ENCODE measurements at places on chromosomes 4 and X.

DNA sequence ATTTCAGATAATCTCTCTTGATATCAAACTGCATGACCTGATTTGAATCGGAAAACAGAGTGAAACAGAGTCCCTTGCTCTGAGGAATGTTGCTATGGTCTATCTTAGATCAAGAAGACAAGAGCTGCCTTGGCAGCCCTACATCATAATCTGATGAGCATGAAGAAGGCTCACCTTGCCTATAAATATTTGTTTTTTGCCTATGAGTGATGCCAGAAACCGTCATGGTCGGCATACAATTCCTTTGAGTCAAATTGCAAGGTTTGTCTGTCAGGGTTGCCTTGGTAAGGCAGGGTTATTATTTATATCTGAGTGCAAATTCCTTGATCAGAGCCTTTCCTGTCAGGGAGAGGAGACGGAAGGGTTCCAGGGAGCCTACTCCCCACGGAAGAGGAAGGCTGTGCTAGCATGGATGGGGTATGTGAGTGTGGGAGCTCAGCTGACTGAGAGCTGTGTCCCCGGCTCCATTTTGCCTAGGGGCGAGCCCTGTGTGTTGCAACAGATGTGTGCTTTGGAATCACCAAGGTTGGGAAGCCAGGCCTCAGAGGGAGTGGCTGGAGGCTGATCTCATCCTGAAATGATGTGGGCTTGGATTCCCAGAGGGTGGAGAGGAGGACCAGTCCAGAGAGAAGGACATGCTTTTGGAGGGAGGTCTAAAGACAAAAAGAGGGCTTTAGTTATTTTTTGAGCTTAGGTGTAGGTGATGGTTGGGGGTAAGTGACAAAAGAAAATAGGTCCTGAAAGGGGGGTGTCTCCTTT lies 43.6 kb downstream of the RTL9 start:
- no peak for DNase-seq

- no peak for DNase-seq
Observed at GRCh38 chr4:150896497-150896896, 118.6 kb downstream of the LRBA start.

DNA sequence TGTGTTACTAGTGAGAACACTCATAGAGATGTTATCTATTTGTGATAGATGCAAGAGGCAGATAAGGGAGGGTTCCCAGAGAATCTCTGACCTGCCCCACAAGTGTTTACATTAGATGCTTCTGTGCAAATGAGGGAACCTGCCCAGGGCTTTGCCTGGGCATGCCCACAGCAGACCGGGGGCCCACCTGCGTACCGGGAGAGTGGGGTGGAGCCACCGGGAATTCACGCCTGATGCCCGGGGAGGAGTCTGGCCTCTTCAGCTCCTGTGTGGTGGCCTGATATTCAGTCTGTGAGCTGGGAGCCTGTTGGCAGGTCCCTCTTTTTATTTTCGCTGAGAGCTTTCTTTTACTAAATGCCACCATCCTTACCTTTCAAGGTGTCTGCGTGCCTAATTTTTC lies 155.7 kb downstream of the SNCA start:
- no peak for DNase-seq

- peak; percentile 62 for DNase-seq
Observed at GRCh38 chrX:39613997-39614679, 483.6 kb downstream of the BCOR start.

DNA sequence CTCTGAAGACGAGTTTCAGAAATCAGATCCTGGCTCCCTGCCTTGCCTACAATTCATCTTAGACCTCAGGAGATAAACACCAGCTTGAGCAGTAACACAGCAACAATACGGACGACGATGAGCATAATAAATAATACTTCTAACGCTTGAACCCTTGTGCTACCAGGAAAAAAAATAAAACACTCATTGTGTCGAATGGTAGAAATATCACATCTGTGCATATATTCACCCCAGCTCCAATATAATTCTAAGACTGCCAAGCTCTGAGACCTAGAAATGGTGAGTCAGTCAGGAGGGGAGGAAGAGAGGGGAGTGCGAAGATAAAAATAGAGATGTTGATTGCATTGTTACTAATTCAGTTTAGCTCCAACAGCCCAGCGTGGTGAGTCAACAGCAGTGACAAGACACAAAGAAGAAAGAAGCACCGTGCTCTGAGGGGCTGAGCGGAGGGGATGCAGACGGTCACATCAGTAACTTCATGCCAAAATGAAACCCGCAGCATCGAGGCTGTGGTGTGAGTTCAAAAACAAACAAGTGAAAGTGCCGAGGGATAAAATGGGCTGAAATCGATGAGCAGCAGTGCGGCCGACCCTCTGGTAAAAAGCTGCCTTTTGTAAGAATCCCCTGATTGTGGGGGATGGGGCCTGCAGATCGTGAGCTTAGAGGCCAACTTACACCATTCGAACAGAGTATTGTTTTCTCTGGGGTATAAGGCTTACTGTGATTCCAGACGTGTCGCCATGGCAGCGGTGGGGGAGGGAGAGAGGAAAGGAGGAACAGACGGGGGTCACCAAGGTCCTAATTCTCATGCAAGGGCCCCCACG lies 150.4 kb downstream of the MGST2 start:
- no peak for DNase-seq

GRCh38 chr4:142581881-142582280 lies 264.2 kb downstream of the INPP4B start:
- no peak for DNase-seq

GRCh38 chr4:148056879-148057278 lies 325.0 kb downstream of the ARHGAP10 start:
- DNase-seq, result no peak

GRCh38 chr4:157977086-157977485 lies 195.7 kb downstream of the GASK1B start:
- DNase-seq, result no peak

DNA sequence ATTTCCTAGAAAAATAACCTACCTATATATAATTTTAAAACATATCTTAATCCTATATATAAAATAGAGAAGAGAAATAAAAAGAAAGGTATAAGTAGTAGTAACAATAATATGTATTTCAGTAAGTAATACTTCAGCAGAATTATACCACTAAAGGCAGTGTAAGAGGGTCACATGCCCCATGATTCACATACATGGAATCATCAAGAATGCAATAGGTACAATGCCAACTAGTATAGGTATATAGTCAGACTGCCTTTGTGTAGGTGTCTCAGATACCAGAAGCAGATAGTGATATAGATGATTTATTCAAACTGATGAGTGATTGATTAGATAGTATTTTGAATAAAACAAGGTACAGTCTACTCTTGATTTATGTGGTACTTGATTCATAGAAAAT lies 9.4 kb downstream of the AIMP1 start:
- DNase-seq, result no peak

- peak; percentile 63 for DNase-seq
Observed at GRCh38 chrX:14963447-14964236, 90.4 kb downstream of the MOSPD2 start.

- DNase-seq, result no peak
Observed at GRCh38 chrX:5775846-5776430, 452.7 kb downstream of the NLGN4X start.

GRCh38 chr4:40247350-40247749 lies 50.5 kb downstream of the RHOH start:
- no peak for DNase-seq

DNA sequence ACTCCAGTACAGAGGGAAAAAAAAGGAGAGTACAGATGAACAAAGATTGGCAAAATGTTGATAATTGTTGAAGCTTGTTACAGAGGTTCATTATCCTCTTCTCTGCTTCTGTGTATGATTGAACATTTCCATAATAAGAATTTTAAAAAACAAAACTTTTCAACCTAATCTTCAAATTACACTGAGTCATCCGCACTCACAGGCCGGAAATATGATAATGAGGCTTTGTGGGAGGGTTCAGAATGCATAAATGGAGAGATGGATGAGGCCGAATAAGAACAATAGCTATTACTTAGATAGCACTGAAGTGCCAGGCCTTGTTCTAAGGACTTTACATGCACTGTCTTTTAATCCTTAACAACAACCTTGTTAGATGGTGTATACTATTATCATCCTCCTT lies 4.6 kb upstream of the ERCC6L start:
- no peak for DNase-seq

DNA sequence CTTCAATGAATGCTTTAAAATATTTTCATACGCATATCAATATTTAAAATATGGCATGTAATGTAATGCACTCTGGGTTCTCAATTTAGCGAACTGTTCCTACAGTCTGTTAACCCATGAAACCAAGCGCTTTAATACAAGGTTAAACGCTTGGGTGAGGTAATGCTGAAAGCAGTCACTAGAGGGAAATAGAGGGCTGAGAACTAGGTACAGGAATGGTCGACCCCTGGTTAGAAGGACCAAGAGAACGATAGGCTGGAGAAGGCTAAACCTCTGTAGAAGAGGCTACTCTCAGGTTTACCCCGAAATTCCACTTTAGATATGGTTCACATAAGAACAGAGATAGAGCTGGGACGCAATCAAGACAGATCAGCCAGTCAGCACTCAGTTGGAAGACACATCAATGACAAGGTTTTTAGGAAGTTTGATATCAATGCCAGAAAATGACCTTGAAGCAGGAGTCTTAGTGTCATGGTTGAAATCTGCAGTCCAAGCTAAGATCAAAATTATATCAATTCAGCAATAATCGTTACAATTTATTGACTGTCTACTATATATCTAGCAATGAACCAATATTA lies 26.9 kb downstream of the ARSJ start:
- DNase-seq, result no peak

- DNase-seq, result no peak
Observed at GRCh38 chr4:147233-147632, 22.9 kb downstream of the ZNF718 start.

- DNase-seq, result no peak
Observed at GRCh38 chr4:53960843-53961242, 103.6 kb downstream of the CHIC2 start.

DNA sequence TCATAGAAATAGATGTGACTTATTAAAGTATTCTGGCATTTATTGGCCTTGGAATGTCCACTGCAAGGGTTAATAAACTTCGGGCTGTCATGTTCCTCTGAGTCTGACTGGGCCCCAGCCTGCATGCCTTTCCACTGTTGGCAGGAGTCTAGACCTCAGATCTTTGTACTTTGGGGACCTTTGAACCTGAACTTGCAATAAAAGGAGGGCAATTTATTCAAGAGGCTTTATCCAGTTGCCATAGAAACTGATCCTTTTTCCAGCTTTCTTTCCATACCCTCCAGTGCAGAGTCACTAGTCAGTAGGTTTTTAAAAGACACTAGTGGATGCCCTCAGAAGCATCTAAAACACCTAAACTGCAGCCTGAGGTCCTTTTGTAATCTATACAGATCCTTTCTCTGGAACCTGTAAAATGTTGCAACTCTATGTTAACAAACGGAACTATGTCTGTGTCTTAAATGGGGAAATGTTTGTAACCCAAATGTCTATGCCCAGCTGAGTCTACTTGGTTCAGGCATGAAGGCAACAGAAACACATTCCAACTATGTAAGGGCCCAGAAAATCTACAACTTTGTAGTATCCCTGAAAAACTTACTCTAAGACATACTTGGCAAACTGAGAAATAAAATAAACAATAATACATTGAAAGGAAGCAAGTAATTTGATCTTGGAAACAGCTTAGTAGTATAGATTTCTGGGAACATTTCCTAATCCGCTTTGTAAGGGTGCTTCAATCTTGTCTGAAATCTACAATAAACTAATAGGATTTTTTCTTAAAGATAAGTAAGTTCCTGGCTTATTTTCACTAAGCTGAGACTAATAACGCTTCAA lies 41.5 kb downstream of the SOWAHB start:
- no peak for DNase-seq

GRCh38 chrX:39629001-39629400 lies 468.8 kb downstream of the BCOR start:
- DNase-seq, result no peak

DNA sequence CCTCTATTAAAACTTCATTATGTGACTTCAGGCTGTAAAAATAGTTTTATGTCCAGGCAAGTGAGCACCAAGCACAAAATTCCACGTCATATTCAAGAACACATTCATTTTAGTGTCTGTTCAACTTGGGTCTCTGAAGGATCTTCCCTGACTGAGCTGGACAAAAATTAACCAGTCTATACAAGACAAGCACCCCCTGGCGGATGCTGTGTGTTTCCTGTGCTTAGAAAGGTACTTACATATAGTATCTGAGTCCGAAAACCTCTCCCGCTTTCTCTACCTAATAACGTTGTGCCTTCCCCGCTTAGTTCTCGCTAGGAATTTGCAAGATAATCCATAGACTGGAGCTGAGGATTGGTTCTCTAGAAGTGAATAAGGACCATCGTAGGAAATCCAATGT lies 2214.5 kb upstream of the TENM3 start:
- no peak for DNase-seq

GRCh38 chr4:77268108-77268507 lies 111.1 kb downstream of the CCNG2 start:
- no peak for DNase-seq

DNA sequence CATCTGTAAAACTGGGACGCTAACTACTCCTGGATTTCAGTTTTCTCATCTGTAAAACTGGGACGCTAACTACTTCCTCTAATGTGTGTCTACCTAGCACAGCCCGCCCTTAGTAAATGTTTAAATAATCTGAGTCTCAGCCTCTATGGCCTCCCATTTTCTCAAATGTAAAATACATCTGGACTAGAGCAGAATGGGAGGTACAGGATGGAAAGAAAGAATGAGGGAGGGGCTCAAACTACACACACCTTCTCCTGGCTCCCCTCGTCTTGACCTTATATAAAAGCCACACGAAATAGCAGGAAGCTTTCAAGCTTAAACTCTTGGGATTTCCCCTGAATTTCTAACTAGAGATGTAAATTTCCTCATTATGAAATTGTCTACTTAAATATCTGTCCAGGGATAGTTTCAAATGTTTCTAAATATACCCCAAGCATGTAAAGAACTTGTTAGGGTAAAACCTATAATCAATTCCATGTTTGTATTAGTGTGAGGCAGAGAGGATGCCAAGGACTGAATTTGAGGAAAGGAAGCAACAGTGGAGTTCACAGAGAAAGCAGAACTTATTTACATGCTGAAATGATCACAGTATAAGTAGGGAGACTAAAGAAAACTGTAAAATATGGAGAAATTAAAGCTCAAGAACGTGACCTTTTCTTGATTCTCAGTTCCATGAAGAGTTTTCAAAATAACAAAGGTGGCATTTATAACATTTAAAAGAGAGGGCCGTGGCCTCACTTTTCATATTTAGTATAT lies 220.0 kb downstream of the NWD2 start:
- DNase-seq, result no peak

- no peak for DNase-seq
Observed at GRCh38 chrX:1750267-1750666, 135.4 kb downstream of the ASMT start.

DNA sequence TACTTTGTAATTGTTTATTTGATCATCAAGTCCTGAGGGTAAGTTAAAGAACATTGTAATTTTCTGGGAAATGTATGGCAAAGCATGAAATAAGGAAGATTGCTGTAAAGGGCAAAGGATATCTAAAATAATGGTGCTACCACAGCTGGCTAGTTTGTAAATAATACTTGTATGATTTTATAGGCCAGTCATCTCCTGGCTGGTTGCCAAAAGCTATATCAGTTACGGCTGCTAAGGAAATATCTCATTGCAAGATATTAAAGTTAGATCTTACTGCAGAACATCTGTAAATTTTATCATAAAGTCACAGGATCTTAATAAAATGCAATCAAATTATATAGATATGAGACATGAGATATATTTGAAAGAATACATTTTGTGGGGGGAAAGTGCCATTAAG lies 150.8 kb upstream of the CXCL13 start:
- no peak for DNase-seq

GRCh38 chr4:124974152-124974551 lies 261.6 kb upstream of the ANKRD50 start:
- DNase-seq, result no peak

GRCh38 chr4:68569466-68570121 lies 6.5 kb downstream of the UGT2B17 start:
- DNase-seq, result no peak

GRCh38 chr4:41815473-41815872 lies 66.9 kb upstream of the PHOX2B start:
- DNase-seq, result no peak

All from NCI-H524 treated with DMSO at 0.1 percent for 48 hours (cell line).